ENCODE measurements at places on chromosomes 5 and 9. TPM values are rescaled to one million over a fixed set of nuclear protein-coding genes. Genes with fewer than 3 reads are reported as not detected.

Gene IL33
- not detected for total RNA-seq

Gene LECT2
- not detected for total RNA-seq

Gene GNA14
- total RNA-seq, result 0.32 TPM

Gene ADAMTS12
- 0.54 TPM for total RNA-seq

Gene SLC22A5
- total RNA-seq, result 0.81 TPM

Gene DCAF12
- total RNA-seq, result 37.9 TPM

Gene WDR38
- total RNA-seq, result not detected

Gene CA9
- not detected for total RNA-seq

Gene FBP2
- not detected for total RNA-seq

Gene SPINK6
- total RNA-seq, result not detected

Gene SPINK4
- total RNA-seq, result not detected

Gene PDCD1LG2
- not detected for total RNA-seq

Gene PCSK1
- 11.6 TPM for total RNA-seq

Gene POMT1
- 108 TPM for total RNA-seq

Gene TNFSF8
- not detected for total RNA-seq

Gene COL5A1
- total RNA-seq, result 28.9 TPM

Gene SPOCK1
- total RNA-seq, result 25.4 TPM

Gene SAPCD2
- total RNA-seq, result 13.5 TPM

Gene ANXA2R
- total RNA-seq, result 1.6 TPM

Gene PCA3
- not detected for total RNA-seq

Gene CDH9
- 3.6 TPM for total RNA-seq

Gene TMEM215
- 0.27 TPM for total RNA-seq

Gene MSX2
- total RNA-seq, result not detected

Gene C5
- total RNA-seq, result 1.0 TPM

Gene EPB41L4A
- 125 TPM for total RNA-seq

Gene SMC5
- 16.5 TPM for total RNA-seq

Gene TMC1
- not detected for total RNA-seq

Gene NMUR2
- total RNA-seq, result not detected

Gene AK8
- 0.44 TPM for total RNA-seq

Gene IRX1
- 69.3 TPM for total RNA-seq

Gene ZNF300
- 33.9 TPM for total RNA-seq

Gene GALNT12
- total RNA-seq, result 2.7 TPM

Gene CNTNAP3
- total RNA-seq, result 12.6 TPM

Gene SIT1
- 3.4 TPM for total RNA-seq

Gene NTNG2
- total RNA-seq, result 43.7 TPM

Gene TIMD4
- not detected for total RNA-seq

Gene ADAMTS19
- total RNA-seq, result 22.1 TPM

Gene PNPLA7
- 6.7 TPM for total RNA-seq

Gene PCDHGB6
- 59.8 TPM for total RNA-seq

Gene PPP3R2
- total RNA-seq, result not detected

Gene ENTREP1
- total RNA-seq, result 1.0 TPM

Gene FIBCD1
- not detected for total RNA-seq

Gene SLC36A3
- not detected for total RNA-seq

Gene PKD2L2
- total RNA-seq, result not detected

Gene IL11RA
- total RNA-seq, result 28.8 TPM

Gene PCDHGB2
- total RNA-seq, result 8.9 TPM

Gene C6
- not detected for total RNA-seq

Gene SLC9A3
- 1.1 TPM for total RNA-seq

Gene DDX4
- total RNA-seq, result 0.27 TPM

Gene LIFR
- 41.6 TPM for total RNA-seq

Gene JAKMIP2
- 88.2 TPM for total RNA-seq

Gene SCAMP1
- total RNA-seq, result 36.2 TPM

Gene FSD1L
- 32.5 TPM for total RNA-seq

Gene FBP1
- not detected for total RNA-seq

All from glutamatergic neuron (in vitro differentiated cells).